ENCODE measurements at places on chromosomes 5 and 9.

DNA sequence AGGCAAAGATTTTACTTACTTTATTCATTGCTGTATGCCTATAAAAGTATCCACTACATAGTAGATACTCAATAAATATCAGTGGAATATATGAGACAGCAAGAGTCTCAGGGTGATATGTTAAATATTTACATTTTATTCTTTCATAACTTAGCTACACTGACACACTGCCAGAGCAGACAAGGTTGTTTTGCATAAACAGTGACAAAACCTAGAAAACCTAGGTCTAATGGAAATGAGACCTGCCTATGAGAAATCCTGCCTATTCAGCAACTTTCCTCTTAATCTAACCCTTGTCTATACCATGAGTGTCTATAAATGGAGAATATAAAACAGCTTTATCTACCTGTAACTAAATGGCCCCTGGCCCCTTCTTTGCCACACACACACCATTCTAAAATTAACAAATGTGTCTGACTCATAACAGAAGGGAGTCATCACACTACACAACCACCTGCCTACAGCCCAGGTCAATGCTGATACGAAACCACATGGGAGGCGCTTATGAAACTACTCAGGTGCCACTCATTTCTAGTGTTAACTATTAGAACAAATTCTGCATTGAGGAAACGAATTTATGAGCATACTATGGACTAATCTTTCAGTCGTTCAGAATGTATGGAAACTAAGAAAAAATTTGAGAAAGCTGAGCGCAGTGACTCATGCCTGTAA is 60.3 kb downstream of the UBAP2 start:
- peak; percentile 4 for DNase-seq

GRCh38 chr5:4373051-4373820 is 766.9 kb upstream of the ADAMTS16 start:
- DNase-seq = no peak

DNA sequence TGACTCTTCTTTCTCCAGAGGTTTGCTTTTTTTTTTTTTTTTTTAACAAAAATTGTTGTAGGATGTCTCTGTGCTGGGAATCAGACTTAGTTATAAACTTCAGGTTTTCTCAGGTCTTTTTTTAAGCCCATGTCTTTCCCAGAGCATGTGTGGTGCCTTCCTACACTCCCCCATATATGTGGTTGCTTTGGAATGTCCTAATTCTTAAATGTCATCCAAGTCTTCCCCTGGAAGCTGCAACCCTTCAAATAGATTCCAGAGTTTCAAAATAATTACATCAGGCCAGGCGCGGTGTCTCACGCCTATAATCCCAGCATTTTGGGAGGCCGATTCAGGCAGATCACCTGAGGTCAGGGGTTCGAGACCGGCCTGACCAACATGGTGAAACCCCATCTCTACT is 73.2 kb upstream of the FAM120A start:
- no peak for DNase-seq

DNA sequence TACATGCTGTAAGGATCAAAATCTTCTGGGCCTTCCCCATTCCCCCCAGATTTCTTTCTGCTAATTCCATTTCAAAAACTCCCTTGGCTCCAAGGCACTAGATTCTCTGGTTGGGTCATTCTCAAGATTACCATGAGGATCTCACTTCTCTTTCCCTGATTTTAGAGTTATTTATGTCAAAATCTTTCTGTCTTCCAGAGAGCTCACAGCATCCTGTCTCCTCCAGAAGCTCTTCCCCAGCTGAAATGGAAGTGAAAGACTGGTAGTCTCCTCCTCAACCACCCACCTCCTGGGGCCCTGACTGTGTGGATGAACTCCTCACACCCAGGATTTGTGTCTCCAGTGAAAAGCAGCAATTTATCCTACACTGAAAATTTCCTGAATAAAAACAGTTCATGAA is 11.9 kb upstream of the ZNF366 start:
- DNase-seq = no peak

DNA sequence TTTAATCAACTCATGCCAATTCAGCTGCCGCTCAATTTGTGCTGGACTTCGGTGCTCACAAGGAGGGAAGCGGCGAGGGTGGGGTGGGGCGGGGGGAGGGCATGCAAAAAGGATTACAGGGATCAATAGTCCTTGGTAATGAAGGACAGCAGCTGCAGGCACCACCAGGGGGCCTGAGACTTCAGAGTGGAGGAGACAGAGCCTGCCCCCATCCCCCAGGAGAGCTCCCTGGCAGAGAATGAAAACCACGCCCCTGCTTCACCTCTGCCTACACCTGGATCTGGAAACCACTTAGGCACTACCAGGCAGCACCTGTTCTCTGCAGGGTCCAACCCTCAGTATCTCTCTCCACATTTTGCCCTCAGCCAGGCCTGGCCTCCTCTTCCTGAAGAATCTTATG is 155.6 kb downstream of the TRIM32 start:
- DNase-seq = no peak
